ENCODE measurements at places on chromosomes 4 and X. TPM values are rescaled to one million over a fixed set of nuclear protein-coding genes. Genes with fewer than 3 reads are reported as not detected.

The SMS gene
- total RNA-seq: 39.1 TPM

The KLB gene
- 0.05 TPM for total RNA-seq

The SHISA3 gene
- 71.1 TPM for total RNA-seq

The CXorf49B gene
- not detected for total RNA-seq

The CT45A1 gene
- not detected for total RNA-seq

The ELMOD2 gene
- total RNA-seq: 26.0 TPM

The GPRIN3 gene
- total RNA-seq: 1.0 TPM

The ATOH1 gene
- not detected for total RNA-seq

The GLRA3 gene
- total RNA-seq: not detected

The DCHS2 gene
- not detected for total RNA-seq

The VAMP7 gene
- total RNA-seq: 35.9 TPM

The STARD8 gene
- total RNA-seq: 0.98 TPM

The CENPVL3 gene
- total RNA-seq: not detected

The SUPT20HL1 gene
- not detected for total RNA-seq

The PABPC5 gene
- 3.0 TPM for total RNA-seq

The SLITRK4 gene
- total RNA-seq: 2.2 TPM

The CENPVL2 gene
- not detected for total RNA-seq

The SLC9B2 gene
- total RNA-seq: 12.3 TPM

The GPRASP1 gene
- total RNA-seq: 1.7 TPM

The APOO gene
- total RNA-seq: 8.5 TPM

The CXCL11 gene
- total RNA-seq: not detected

The SPIN4 gene
- 1.5 TPM for total RNA-seq

The CLCN4 gene
- 6.2 TPM for total RNA-seq

The SYNPO2 gene
- total RNA-seq: 9.0 TPM

The FHDC1 gene
- total RNA-seq: 0.06 TPM

The QRFPR gene
- total RNA-seq: not detected

The ZAR1 gene
- total RNA-seq: not detected

The FAM120C gene
- 5.5 TPM for total RNA-seq

The TCEANC gene
- 1.9 TPM for total RNA-seq

The NEK1 gene
- total RNA-seq: 6.9 TPM

The HNRNPH2 gene
- 46.1 TPM for total RNA-seq

The VCX3B gene
- total RNA-seq: not detected

The AKAP4 gene
- total RNA-seq: not detected

The ARL9 gene
- 1.2 TPM for total RNA-seq

The GLRB gene
- 1.7 TPM for total RNA-seq

The SLC34A2 gene
- total RNA-seq: not detected

The PWWP3B gene
- total RNA-seq: 0.73 TPM

The SFRP2 gene
- total RNA-seq: not detected

The BST1 gene
- 9.5 TPM for total RNA-seq
